ENCODE measurements at places on chromosomes 7 and 10.

- no peak for DNase-seq
Observed at GRCh38 chr7:139772873-139773272, 4.9 kb downstream of the HIPK2 start.

DNA sequence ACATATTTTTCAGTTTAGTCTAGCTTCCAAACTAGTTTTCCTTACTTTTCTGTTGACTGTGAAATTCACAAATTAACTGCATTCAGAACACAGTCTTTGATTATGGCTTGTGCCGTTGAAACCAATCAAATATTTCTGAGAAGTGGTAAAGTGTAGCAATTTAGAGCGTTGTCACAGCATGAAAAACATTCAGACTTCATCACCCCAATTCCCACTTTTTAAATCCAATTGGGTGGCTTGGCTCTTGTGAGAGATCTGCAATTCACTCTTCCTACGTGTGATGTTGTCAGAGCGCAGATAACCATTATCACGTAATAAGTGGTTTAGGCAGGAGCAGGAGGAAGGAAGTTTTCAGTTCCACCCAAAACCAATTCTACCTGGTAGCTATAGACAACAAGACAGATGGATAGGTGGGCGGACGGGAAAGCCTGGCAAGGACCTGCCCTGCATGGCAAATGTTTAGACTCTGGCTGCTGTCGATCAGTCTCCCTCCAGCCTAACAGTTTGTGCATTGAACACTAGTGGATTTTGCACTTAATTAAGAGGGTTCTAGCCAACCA, 8.9 kb downstream of the COBL start:
- DNase-seq: no peak

- DNase-seq: no peak
Observed at GRCh38 chr10:5752301-5752871, 60.8 kb downstream of the GDI2 start.

DNA sequence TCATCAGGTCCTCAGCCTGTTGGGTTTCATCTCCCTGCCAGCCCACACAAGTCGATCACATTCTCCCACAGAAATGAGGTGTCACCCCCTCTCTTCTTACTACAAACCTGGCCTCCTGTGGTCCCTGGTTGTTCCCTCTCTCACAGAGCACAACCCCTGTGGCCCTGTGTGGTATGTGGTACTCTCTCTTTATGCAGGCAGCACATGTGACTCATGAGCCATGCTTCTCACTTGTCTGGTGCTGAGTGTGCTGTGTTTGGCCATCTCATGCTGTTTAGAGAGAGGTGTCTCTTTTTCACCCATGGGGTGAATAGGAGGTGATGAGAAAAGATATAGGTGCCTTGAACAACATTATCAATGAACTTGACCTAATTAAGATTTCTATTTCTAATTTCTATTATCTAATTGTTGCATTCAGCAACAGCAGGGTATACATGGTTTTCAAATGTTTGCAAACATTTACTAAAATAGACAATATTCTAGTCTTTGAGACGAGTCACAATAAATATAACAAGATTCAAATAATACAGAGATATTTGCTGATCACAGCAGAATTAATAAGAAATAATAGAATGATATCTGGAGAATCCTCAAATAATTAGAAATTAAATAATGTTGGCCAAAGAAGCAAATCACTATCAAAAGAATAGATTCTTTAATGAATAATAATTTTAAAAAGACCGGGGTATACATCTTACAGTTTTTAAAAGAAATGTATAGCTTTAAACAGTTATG, 633.8 kb upstream of the IGFBP3 start:
- DNase-seq: no peak

DNA sequence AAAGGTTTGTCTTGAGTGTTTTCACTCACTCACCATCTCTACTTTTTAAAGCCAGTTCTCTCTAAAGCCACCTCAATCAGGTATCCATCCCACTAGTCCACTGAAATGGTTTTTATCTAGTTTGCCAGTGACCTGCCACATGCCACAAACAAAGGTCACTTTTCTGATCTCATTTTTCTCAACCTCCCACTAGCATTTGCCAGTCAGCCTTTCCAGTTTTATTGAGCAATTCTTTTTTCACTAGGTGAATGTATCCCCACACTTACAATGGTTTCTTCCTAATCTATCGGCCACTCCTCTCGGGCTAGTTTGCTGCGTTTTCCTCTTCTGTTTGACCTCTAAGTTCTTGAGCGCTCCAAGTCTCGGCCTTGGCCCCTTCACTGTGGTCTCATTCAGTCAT, 44.9 kb upstream of the ARL4A start:
- no peak for DNase-seq

DNA sequence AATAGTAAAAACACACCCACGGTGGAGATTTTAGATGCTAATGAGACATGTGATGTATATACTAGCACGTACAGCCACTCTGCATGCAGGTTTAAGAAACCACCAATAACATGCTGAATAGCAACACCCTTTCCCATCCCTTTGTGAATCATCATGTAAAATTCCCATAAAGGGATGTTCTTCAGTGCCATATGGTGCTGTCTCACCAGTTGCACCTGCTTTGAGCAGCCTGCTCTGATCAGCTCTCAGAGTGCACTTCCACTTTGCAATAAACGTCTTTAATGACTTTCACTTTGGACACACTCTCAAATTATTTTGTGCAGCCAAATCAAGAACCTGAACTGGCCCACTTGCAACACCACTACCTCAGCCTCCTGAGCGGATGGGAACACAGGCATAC, 615.0 kb downstream of the ANKRD7 start:
- no peak for DNase-seq

DNA sequence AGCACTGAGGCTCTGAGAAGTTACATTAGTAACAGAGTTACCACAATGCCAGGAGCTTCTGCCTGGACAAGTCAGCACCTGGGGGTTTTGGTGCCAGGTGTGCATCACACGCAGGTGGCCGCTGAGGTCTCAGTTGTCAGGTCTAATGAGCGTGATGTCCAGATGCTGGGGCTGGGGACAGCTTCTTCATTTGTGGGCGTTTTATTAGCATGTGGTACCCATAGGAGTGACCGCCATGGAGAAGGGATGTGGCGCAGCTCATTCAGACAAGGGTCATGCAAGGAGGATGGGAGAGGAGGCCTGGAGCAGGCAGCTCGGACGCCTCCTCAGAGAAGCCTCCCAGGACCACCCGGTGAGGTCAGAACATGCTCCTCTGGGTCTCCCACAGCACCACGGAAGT, 27.8 kb downstream of the FAM241B start:
- DNase-seq: no peak

GRCh38 chr10:102878629-102879028, 9.4 kb downstream of the AS3MT start:
- no peak for DNase-seq

- no peak for DNase-seq
Observed at GRCh38 chr10:131571865-131572264, 260.3 kb upstream of the TCERG1L start.

- no peak for DNase-seq
Observed at GRCh38 chr10:132107186-132107948, 41.6 kb downstream of the JAKMIP3 start.

DNA sequence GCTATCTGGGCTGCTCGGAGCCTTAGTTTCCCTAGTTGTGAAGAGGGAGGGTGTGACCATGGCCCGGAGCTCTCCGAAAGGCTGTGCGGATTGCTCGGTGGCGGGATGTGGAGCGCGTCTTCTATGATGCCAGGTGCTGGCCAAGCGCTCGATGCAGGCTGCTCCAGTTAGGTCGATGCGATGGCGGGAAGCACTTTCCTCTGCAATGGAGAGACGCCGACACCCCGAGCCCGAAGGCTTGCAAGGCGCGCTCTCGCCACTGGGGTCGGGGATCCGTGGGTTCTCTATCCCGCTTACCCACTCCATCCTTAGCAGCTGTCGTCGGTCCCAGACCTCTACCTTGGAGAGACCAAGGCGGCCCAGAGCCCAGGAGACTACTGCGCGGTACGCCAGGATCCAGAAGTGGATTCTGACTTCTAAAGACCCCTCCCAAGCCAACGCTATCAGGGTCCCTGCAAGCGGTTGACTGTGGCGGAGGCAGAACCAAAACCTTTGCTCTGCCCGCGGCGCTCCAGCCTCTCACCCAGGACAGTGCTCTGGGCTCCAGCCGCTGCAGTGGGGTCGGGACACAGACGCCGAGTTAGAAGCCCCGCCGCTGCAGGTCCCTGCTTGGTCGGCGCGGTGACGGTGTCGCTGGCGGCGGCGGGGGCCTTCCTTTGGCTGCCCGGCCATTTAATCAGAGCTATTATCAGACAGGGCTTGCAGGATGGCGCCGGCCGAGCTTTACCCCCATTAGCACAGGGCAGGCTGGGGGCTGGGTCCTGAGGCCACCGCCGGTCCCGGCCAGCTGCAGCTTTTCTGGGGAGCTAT, 7.8 kb upstream of the TBX20 start:
- no peak for DNase-seq

DNA sequence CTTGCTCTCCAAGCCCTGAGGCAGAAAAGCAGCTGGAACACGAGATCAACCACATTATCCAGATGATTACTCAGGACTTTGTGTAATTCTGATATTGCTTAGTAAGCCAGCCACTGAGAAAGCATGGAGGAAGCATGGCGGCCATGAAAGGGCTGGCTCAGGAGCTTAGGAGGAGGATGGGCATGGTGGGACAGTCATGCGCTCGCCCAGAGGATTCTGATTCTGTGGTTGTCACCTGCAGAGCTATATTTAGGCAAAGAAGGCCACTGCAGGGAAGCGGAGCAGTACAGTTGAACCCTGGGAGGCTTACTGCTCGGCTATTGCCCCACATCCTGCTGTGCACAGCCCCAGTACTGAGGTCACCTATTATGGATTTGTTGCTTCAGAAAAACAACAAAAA, 128.8 kb upstream of the DNAJB12 start:
- DNase-seq: no peak

DNA sequence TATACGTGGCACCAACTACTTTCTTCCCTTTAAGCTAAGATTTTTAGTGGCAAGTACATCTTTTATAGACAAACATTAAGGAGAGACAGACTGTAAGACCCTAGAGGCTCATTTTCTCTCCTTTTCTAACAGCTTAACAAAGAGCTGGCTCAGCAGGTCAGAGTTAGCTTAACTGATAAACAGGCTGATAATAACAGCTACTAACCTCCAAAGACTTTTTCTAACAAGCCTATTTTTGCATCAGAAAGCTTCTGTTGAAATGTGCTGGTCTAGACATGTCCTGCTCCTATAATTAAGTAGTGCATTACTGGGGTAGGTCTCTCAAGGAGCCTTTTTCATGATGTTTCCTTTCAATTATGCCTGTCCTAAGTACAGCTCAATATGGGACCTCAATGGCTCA, 238.2 kb upstream of the FAM3C start:
- no peak for DNase-seq

DNA sequence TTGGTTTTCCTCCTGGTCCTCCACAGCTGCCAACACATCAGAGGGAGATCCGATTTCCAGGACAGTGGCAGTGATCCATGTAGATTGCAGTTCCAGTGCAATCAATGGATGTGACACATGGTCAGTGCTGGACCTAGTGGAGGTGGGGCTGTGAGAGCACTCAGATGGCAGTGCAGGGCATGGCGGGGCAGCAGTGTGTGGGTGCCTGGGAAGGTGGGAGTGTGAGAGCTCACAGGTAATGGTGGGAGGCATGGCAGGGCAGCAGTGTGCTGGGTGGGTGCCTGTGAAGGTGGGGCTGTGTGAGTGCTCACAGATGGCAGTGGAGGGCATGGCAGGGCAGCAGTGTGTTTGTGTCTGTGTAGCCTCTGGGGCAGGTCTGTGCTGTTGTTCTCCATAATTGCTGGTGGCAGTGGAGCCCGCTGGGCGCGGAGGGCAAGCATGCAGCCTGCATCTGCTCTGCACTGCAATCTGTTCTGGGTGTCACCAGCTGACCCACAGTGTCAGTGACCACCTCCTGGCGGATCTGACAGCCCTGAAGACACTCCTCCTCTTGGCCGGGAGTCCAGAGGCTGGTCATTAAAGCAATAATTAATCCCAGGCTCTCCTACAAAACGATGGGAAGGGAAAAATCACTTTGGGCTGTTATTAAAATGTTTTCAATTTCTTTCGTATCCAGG, 8.6 kb upstream of the ADARB2 start:
- DNase-seq: no peak

Measured in CD4-positive, alpha-beta T cell treated with Interferon alpha-2 for 1 hour (primary cell).